ENCODE measurements at places on chromosomes 7 and 10.

DNA sequence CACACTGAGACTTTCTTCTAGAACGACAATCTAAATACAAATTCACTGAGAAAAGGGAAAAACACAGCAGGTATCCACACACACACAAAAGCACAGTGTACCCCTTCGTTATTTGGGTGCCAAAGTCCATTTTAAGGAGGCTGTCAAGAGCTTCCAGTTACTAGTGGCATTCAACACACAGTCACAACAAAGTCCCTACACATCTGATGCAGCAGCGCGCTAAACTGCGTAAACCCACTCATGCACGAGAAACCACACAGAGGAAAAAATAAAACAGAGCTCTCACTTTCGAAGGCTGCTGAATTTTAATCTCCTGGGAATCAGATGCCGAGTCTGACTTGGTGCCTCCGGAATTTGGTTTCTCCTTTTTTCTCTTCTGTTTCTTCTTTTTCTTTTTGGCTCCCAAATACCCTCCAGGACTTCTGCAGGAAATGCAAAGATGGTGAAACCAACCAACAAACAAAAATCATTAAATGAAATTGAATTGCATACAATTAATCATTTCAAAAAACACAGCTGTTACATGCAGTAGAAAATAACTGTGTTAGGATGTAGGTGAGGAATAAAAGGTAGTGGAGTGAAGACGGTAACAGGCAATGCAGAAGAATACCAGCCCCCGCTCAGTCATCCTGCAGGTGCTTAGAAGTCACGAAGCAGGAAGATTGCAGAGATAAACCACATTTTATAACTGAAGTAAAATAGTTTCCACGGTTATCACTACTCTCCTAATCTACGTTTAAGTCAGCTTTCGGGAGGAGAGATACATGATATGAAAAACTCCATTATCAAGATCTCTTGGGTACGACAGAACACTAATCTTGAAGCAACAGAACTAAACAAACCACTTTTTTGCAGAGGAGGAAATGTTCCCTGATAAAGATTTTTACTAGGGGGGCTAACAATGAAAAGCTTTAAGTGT, 27.1 kb downstream of the NMT2 start:
- no peak for DNase-seq

GRCh38 chr10:11026773-11027172, 9.1 kb downstream of the CELF2 start:
- DNase-seq = no peak

DNA sequence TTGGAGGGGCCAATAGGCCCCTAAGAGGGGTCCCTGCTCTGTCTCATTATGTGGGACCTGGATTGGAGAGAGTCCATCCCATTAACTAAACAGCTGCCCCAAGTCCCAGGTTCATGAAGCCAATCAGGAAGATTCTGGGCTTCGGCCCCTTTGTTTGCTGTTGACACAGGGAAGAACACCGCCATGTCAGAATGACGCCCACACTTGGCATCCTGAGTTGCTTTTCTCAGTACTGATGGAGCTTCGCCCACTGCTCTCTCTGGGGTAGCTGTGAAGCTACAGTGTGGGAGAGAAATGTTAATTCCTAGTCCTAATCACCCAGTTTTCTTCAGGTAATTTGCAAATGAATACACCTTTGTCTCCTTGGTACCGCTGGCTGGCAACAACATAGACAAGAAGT, 264.7 kb downstream of the GLRX3 start:
- no peak for DNase-seq

- DNase-seq = no peak
Observed at GRCh38 chr7:109763611-109764010, 1193.9 kb downstream of the DNAJB9 start.

DNA sequence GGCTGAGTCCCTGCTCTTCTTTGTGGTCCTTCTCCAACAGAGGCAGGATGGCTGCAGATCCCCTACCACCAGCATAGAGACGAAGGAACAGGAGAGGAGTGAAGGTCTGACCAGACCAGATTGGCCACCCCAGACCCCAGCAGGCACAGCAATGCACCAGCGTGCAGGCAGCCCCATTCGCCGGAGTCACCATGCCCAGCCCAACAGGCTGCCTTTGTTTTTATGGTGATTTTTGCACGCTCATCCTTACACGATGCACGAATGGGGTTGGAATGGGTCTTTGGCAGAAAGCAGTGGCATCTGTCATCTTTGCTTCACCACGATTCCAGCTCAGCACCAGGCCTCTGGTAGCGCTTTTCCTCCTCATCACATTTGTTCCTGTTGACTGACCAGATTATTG, 427.6 kb downstream of the INHBA start:
- no peak for DNase-seq

DNA sequence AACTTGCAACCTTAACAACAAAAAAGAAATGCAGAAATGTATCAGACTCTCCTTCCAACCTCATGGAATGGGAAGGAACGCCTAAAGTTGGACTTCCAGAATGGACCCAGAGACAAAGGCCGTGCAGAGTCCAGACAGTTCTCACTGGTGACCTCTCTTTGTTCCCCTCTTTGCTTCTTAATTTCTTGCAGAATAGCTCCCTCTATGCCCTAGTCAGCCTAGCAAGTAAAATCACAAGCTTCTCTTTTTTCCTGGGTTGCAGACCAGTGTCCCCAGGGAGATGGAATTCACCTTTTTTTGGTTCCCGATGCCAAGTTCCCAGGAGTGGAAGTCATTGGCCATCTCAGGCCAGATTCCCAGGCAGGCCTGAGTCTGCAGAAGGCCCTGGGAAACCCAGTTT, 278.0 kb downstream of the CCSER2 start:
- no peak for DNase-seq

DNA sequence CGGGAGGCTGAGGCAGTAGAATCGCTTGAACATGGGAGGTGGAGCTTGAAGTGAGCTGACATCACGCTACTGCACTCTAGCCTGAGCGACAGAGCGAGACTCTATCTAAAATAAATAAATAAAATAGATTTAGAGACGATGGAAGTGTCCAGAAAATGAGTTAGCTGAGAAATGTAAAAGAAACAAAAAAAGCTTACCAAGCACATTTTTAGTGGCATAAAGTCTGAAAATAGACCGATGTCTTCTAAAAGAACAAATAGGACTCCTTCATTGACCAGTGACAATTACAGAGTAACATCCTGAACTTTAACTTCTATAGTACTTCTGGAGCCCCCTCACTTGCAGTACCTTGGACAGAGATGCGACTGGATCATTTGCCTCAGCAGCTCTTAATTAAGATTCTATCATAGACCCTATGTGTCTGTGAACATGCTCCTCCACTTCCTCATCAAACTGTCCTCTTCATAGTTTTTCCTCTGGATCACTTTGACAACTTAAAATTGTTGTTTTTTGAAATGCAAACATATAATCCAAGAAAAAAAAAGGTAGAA, 25.2 kb upstream of the SRPK2 start:
- DNase-seq = no peak

DNA sequence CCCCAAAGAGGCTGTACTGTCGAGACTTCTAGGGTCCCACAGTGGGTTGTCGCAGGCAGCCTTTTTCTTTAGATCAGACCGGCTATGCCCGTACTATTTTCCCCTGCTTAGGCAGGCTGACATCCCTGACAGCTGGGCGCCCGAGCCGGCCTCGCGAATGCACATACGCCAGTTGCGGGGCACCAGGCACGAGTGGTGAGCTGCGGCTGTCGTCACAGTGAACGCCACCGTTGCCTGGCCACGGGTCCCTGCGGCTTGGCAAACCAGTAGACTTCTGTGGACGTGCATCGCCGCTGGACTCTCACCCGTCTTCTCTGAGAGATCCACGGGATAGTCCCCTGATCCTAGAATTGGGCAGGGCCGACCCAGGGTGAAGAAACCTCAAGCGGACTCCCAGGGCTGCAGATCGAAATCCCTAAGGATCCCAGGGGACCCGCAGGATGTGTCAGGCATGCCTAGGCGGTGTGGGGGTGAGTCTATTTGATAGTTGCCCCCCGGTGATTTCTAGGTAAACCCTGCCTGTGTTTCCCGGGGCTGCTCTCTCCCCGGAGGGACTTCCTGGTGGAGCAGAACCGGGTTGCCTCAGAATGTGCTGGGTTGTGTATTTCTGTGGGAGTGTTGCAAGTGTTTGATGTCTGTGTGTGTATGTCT, 33.0 kb upstream of the ZNF273 start:
- no peak for DNase-seq

GRCh38 chr10:43305876-43306275, 39.0 kb upstream of the RASGEF1A start:
- DNase-seq = peak; percentile 91

DNA sequence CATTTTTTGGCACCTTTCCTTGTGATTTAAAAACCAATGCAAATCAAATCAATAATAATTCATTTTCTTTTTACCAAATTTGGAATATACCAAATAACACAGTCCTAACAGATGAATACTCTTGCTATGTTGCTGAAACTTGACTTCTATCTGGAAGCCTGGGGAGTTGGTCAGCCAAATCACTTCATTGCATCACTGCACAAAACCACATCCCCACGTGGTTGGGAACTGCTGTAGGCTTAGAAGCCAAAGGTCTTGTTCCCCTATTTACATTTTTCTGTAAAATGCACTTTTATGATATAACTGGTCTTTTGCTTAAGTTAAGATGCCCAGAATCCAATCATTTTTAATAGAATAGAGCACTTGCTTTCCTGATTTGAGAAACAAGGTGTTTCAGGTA, 15.2 kb downstream of the GPR85 start:
- DNase-seq = peak; percentile 77

DNA sequence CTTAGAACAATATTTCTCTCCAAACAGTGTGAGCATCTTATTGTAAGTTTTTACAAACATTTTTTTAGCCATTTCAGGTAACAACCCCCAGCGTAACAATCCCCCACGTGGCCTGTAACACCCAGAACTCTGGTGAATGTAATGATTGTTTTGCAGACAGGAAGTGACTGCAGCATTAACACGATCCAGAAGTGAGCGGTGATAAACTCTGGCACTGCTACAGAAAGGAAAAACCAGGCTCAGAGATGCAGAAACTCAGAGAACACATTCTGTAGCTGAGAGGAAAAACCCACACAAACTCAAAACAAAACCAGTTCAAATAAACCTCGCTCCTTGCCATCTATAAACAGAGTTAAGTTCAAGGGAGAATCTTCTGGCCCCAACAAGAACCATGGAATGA, 285.7 kb downstream of the FGFR2 start:
- DNase-seq = no peak

- no peak for DNase-seq
Observed at GRCh38 chr7:47028284-47028683, 553.6 kb downstream of the TNS3 start.
